ENCODE measurements at places on chromosomes 3 and 15. TPM values are rescaled to one million over a fixed set of nuclear protein-coding genes. Genes with fewer than 3 reads are reported as not detected.

- DNase-seq = no peak
These were observed 20.9 kb upstream of the LDHAL6B start for GRCh38 chr15:59185725-59186124.

The CAPN7 gene
- 12.9 TPM for polyA plus RNA-seq

GRCh38 chr3:36312351-36312750, 68.0 kb upstream of the STAC start:
- no peak for DNase-seq

GRCh38 chr3:113177526-113177925, 33.8 kb upstream of the BOC start:
- no peak for DNase-seq

The AQP9 gene
- 0.15 TPM for polyA plus RNA-seq

GRCh38 chr3:110198717-110199587, 861.6 kb upstream of the DPPA4 start:
- no peak for DNase-seq

GRCh38 chr15:27693280-27693679, 405.8 kb downstream of the OCA2 start:
- no peak for DNase-seq

The CHRD gene
- not detected for polyA plus RNA-seq

All from mammary epithelial cell (primary cell).